Inflammatory macrophage treated with lipopolysaccharide for 4 hours (primary cell): ENCODE measurements at places on chromosomes 4 and X.

- DNase-seq: peak; percentile 50
These were observed 26.8 kb downstream of the MGST2 start for GRCh38 chr4:139692309-139693012.

DNA sequence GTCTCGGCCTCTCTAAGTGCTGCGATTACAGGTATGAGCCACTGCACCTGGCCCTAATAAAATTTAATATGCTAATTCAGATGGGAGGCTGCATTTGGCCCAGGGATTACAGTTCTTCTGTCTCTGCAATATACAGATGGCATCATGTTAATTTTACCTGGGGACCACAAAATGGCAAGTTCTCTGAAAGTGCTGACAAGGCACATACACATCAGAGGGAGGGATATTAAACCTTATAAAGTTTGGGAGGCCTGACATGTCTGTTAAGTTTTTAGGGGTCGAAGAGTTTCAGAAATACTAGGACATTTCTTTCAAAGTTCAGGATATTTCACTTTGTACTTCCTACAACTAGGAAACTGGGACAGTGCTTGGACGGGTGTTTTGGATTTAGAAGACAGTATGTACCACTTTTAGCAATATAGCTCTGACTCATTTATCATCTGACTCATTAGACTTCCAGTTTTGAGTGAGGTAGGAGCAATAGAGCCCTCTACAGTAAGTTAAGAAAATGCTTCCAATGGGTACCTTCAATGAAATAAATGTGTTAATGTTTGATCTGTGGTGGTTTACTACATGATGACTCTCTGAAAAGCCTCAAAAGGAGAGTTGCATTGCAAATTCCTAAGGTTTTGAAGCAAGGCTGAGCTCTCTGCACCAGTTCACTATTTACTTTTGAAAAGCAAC, 981.0 kb upstream of the HS3ST1 start:
- DNase-seq: peak; percentile 18

DNA sequence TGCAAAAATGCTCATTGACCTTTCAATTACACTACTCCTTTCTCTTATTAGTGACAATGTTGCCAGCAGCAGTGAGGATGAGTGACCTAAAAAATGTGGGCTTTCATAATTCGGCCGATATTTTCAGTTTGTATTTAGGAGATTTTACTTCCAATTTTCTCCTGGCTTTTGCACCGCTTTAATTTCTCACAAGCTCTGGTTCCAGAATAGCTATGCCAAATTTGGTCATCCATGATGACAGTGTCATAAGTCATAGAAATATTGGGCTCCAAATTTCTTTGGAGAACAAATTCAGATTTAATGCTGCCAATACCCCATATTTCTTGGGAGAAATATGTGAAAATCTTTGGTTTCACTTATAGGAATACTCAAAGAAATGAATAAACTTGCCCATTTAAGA, 187.7 kb upstream of the HCCS start:
- DNase-seq: no peak

DNA sequence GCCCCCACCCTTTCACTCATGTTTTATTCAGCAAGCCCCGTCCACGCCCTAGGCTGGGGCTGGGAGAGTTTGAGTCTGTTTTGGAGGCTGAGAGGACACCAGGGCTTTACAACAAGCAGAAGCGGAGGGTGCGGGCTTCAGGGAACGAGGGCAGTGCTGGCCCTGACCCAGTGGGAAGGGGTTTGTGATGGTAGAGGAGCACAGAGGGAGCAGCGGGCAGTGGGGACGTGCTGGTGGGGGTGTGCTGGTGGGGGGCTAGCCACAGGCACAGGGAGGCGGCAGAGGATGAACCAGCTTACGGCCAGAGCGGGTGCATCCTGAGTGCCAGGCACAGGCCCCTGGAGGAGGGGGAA, 26.4 kb downstream of the NSG1 start:
- no peak for DNase-seq

DNA sequence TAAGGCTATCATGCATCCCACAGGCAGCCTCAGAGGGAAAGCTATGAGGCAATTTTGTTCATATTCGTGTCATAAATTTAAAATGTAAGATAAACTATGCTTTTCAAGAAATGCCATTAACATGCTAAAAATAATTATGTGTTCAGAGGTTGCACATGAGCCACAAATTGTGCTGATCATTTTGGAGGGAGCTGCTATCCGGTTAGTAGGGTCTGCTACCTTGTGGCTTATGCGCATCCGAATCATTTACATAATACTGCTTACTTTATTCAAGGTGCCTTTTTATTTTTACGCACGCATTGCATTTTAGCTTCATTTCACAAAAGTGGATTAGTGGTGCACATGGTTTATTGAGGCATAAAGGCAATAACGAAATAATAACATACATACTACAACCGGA, 76.4 kb upstream of the WWC2 start:
- DNase-seq: no peak

GRCh38 chrX:13522811-13523210, 46.6 kb upstream of the EGFL6 start:
- DNase-seq: no peak

GRCh38 chr4:73245955-73246354, 12.6 kb downstream of the ANKRD17 start:
- peak; percentile 53 for DNase-seq

GRCh38 chrX:281166-281999, at the start of gene PLCXD1:
TSS of gene PLCXD1 (plus strand) at chrX:281381. CDS start at chrX:284188, 2,807 bp downstream.
- no peak for DNase-seq
